Fibroblast of villous mesenchyme (primary cell): ENCODE measurements at places on chromosomes 4 and X. TPM values are rescaled to one million over a fixed set of nuclear protein-coding genes. Genes with fewer than 3 reads are reported as not detected.

GRCh38 chrX:134774190-134775048 lies 116.1 kb upstream of the PLAC1 start:
- no peak for DNase-seq

DNA sequence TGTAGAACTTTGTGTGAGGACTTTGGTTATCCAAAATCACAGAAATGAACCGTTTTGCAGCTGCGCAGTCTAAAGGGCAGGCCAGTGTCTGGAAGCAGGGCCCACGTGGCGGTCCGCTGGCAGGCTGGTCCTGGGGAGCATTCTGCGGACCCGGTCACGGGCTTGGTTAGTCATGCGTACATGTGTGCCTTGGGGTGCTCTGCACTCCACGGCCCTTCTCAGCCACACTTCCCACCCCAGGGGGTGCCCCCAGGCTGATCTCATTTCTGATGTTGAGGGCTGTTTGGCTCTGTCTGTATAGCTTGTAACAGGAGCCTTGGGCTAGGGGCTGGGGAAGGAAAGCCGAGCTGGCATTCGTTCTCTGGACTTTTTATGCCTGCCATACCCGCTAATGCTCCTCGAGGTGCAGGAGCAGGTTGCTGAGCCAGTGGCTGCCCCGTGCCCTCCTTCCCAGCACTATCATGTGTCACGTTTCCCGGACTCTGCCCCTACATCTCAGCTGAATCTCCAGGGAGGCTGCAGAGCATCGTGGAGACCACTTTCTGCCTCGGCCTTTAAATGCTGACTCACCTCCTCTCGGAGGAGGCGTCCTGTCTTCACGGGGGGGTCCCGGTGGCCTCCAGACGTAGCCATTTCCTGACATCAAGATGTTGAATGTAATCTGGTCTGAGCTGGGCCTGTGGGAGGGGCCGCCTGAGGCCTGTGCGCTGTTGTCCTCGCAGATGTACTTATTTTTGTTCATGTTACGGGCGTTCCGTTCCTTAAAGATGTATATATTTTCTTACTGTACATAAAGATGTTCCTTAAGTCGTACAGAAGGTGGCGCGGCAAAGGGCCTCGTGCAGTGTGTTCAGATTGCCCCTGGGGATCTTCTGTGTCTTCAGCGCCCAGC lies 11.4 kb upstream of the TADA2B start:
- DNase-seq, result no peak

DNA sequence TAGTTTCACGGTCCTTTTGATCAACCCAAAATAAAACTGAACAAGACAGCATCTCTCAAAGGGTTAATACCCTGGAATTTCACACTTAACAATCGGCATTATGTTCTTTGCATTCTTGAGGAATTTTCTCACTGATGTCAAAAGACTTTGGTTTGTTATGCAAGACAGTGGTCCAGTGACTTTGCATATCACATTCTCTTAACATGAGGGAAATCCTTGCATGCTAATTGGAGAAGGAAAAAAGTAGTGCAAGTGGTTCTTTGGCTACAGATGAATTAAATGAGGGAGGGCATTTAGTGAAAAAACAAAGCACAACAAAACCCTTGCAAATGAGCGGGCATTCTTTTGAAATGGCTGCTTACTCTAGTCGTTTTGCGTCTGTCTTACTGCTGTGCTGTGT lies 105.1 kb upstream of the LIMCH1 start:
- peak; percentile 38 for DNase-seq

GRCh38 chrX:123728016-123728415 lies 4.8 kb downstream of the THOC2 start:
- no peak for DNase-seq

- no peak for DNase-seq
Observed at GRCh38 chr4:53961351-53961750, 103.1 kb downstream of the CHIC2 start.

DNA sequence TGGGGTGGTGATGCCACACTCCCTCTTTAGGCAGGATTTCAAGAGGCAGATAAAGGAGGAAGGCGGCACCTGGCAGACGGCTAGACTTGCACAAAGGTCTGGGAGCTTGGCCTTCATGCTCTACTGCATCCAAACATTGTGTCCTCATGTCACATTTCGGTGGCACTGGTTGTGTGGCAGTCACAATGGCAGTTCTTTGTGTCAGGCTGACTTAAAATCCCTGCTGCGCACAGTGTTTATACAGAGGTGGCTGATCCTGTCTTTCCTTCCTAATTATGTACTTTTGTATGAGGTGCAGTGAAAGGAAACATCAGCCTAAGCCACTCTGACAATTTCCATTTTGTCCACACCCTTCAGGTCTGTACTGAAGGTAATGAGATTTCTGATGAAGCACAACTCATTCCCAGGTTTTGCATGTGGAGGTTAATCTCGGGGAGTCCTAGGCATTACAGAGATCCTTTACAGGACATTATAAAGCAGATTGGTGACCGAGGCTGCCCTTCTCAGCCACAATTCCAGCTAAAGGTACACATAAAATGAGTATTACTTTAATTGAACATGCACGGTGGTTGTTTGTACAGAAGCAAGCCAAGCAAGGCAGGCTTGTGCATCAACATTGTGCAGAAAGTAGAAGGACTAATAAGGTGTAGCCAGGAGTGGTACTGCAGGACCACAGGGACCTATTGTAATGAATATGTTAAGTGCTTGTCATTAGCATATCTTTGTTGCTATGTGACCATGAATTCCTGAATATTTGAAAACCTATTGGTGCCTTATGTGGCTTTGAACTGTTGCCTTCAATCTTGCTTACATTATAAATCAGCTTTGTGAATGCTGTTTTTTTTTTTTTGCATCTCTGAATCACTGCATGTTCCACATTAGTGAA lies 147.6 kb downstream of the STK32B start:
- no peak for DNase-seq

DNA sequence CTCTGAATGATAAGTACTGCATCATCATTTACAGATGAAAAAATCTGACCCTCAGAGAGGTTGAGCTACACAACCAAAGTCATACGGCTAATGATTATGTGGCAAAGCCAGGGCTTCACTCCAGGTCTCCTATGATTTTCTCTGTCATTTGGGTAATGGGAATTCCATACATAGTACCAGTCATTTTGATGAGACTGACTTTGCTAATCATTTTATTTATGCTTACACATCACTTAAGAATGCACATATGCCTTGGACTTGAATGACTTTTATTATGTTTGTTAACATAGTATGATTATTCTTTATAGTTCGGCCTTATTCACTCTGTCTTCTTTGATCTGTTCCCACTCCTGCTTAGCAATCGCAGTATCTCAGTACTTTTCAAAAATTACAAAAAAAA lies 255.1 kb upstream of the GPRIN3 start:
- peak; percentile 10 for DNase-seq

The HAUS3 gene
- 8.7 and 9.1 TPM in 2 replicates for total RNA-seq

- no peak for DNase-seq
Observed at GRCh38 chr4:62474802-62475201, 1274.7 kb downstream of the ADGRL3 start.

DNA sequence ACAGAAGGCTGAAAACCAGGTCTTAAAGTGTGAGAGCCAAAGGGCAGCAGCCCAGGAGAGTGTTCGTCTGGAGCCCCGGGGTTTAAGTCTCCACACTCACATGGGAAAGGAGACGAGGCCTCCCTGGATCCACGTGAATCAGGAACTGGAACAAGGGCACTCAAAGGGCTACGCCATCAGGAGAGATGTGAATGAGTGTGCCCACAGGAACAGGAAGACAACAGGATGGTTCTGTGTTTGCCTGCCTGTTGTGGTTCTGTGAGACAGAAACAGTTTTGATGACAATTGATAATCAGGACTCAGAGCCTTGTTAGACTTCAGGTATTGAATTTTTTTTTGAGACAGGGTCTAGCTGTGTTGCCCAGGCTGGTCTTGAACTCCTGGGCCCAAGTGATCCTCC lies 4.9 kb upstream of the CTBP1 start:
- DNase-seq, result no peak

DNA sequence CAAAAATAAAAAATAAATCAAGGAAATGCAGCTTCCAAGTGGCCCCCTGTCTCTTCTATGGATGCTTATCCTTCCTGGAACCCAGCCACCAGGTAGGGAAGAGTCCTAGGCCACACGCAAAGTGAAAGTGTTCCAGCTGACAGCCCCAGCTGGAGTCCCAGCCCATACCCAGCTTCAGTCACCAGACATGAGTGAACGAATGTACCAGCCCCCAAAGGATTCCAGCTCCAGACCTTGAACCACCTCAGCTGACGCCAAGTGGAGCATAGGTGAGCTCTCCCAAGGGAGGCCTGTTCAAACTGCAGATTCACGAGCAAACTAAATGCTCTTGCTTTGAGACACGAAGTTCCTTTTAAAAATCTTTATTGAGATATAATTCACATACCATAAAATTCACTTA lies 62.0 kb downstream of the BCOR start:
- DNase-seq, result no peak

GRCh38 chrX:71990518-71990917 lies 79.9 kb downstream of the NHSL2 start:
- no peak for DNase-seq

DNA sequence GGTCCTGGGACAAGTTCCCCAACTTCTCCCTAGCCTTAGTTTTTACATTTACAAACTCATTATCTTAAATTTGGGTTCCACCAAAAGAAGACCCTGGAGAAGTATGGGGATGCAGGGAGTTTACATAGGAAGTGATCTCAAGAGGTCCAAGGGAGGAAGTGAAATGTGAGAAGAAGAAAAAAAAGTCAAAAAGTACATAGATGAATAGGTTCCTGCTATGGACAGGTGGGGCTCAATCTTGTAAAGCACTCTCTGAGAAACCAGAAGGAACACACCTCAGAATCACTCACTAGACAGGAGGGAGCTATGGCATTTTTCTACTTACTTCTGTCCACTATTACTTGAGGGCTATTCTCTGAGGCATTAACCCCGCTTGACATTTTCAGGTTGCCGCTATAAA lies 56.6 kb downstream of the ARHGAP6 start:
- no peak for DNase-seq

GRCh38 chrX:97704881-97705280 lies 821.2 kb downstream of the RPA4 start:
- no peak for DNase-seq

The CT55 gene
- total RNA-seq, result not detected in 2 replicates

The TMPRSS11A gene
- total RNA-seq, result not detected in 2 replicates

- no peak for DNase-seq
Observed at GRCh38 chr4:30696191-30696590, 24.0 kb upstream of the PCDH7 start.

DNA sequence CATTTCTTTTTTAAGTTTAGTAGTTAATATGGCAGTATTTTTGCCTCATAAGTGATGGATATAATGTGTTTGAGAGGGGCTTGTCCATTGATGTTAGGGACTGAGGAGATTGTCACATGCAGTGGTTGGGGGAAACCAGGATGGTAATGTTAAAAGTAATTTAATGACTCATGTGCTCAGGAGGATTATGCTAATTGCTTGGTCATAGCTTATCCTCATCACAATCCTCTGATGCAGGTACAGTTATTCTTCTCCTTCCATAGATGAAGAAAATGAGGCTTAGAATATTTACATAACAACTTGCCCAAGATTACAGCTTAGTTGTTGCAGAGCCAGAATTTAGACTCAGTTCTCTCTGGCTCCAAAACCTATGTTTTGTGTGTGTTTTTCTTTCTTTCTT lies 94.4 kb upstream of the SCML1 start:
- no peak for DNase-seq

The MUC7 gene
- total RNA-seq, result not detected in 2 replicates

The RAB9B gene
- total RNA-seq, result 0.64 and 0.86 TPM in 2 replicates

The AFP gene
- 0.32 TPM in 1 of 2 replicates, not detected in the other for total RNA-seq

The STBD1 gene
- 5.8 and 6.9 TPM in 2 replicates for total RNA-seq

DNA sequence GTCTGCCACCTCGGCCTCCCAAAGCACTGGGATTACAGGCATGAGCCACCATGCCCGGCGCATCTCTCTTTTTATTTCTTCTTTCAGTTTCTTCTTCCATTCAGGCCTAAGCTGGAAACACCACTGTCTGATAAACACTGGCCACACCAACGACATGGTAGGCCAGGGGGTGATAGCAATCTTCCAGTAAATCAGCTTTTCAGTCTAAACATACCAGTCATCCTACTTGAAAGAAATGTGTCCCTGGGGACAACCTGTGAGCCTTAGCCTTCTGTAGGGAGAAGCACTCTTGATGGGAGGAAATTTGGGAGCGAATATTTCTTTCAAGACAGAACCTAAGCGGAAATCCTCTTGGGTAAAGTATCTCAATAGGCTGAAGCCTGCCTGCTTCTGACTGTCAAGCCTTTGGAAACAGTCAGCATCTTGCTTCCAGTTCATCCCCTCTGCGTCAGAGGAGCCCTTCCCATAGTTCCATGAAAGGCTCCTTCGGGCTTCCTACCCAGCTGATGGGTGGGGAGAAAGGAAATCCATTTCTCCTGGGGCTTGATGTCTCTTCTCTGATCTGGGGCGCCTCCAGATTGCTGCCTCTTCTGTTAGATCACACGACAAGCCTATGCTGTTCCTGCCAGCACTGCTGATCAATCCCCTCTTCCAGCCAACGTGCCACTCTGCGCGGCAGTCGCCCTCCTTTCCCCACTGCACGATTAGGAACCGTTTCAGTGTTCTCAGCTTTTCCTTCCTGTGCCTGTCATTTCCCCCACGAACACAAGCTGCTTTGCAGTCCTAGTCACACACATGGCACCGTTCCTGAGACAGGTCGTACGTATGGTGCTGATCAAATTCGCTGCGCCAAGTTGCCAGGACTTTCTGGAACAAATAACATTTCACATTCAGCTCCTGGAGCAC lies 49.5 kb upstream of the CBR4 start:
- peak; percentile 59 for DNase-seq

- peak; percentile 45 for DNase-seq
Observed at GRCh38 chrX:10611441-10612090, 8.8 kb downstream of the MID1 start.

DNA sequence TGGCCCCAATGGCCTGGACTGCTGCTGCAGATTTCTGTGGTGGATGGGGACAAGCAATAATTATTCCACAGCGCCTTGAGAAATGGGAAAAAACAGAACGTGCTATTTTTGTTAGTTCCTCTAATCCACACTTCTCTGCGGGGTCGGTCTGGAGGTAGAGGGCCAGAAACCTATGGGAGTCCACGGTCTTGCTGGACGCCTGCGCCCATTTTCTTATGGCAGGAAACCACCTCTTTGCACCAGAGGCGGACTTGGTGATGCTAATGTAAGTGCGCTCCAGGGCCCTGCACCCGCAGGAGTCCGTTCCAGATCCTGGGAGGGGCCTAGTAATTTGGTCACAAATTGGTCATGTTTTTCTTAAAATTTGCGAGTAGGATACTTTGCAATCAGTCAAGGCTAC lies 25.9 kb upstream of the CLDN24 start:
- DNase-seq, result no peak

- DNase-seq, result no peak
Observed at GRCh38 chr4:109385260-109385659, 48.4 kb upstream of the SEC24B start.

The ZNF157 gene
- under 0.01 TPM in 2 replicates for total RNA-seq

- no peak for DNase-seq
Observed at GRCh38 chr4:1060621-1061020, 49.2 kb downstream of the FGFRL1 start.

- peak; percentile 34 for DNase-seq
Observed at GRCh38 chrX:28787206-28787605, 200.0 kb downstream of the IL1RAPL1 start.

GRCh38 chr4:24229978-24230377 lies 340.1 kb upstream of the PPARGC1A start:
- DNase-seq, result peak; percentile 30
